ENCODE measurements at places on chromosomes 12 and 14.

GRCh38 chr12:82407481-82407880 is 49.2 kb downstream of the METTL25 start:
- DNase-seq: no peak

GRCh38 chr12:92471551-92471950 is 231.2 kb upstream of the PLEKHG7 start:
- no peak for DNase-seq

DNA sequence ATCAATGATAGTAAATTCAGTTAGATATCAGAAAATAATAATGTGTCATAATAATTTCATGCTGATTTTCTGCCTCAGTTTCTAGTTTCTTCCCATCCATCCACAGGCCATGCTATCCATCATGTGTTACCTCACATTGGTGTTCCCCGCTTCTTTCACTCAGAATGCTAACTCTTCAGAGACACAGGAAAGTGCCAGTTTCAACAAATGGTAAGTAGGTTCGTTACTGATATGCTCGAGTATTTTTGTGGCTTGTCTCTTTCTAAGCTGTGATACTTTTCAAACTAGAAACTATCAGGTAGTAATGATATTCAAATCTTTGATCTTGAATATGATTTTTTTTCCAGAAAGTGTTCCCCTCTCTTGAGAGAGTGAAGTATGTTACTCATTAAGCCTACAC is 1.5 kb downstream of the KLRB1 start:
- DNase-seq: no peak

DNA sequence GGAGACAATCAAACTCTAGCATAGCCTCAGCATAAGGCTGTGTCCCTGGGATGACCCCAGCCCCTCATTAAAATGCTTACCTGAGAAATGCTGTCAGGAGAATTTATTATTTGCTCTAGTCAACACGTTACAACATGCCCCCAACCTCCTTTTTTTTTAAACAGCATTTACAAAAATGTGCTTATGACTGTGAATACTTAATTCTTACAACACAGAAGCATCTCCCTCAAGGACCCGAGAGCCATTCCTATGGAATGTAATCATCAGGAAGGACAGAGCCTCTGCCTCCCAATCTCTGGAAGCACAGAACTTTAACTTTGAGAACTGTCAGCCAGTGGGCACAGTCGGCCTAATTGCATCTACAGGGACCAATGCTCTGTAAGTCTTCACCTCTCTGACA is 136.6 kb upstream of the OVCH1 start:
- DNase-seq: no peak

- no peak for DNase-seq
These were observed 106.2 kb downstream of the CRACR2A start for GRCh38 chr12:3646561-3647241.

GRCh38 chr12:83971781-83972180 is 940.8 kb downstream of the SLC6A15 start:
- DNase-seq: no peak

DNA sequence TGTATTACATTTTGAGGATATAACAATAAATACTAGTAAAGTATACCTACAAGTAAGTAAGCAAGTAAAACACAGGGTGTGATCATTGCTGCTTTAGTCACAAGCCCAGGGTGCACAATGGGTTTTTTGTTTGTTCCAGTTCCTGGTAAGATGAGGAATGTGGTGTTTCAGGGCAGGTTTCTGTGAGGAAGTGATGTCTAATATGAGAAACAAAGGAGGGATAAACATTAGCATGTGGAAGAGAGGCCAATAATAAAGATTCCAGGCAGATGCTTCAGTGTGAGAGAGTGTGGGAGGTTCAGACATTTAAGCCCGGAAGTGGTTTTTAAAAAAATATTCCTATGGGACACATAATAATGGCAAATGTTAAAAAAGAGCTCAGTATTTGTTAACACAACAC is 808.1 kb upstream of the USP15 start:
- no peak for DNase-seq

DNA sequence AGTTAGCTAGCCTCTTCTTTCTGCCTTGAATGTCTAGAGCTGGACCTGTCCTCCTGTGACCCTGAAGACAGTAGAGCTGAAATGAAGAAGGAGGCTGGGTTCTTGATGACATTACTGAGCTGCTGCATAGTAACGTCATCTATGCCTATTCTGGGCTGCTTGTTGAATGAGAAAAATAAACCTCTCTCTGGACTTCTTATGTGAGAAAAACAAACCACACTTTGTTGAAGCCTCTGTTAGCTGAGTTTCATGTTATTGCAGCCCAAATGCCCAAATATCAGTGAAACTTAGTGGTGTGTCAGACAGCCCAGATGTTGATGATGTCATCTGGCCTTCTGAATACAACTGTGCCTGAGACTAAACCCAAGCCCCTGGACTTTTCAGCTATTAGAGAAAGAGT is 67.0 kb upstream of the MAX start:
- DNase-seq: no peak

DNA sequence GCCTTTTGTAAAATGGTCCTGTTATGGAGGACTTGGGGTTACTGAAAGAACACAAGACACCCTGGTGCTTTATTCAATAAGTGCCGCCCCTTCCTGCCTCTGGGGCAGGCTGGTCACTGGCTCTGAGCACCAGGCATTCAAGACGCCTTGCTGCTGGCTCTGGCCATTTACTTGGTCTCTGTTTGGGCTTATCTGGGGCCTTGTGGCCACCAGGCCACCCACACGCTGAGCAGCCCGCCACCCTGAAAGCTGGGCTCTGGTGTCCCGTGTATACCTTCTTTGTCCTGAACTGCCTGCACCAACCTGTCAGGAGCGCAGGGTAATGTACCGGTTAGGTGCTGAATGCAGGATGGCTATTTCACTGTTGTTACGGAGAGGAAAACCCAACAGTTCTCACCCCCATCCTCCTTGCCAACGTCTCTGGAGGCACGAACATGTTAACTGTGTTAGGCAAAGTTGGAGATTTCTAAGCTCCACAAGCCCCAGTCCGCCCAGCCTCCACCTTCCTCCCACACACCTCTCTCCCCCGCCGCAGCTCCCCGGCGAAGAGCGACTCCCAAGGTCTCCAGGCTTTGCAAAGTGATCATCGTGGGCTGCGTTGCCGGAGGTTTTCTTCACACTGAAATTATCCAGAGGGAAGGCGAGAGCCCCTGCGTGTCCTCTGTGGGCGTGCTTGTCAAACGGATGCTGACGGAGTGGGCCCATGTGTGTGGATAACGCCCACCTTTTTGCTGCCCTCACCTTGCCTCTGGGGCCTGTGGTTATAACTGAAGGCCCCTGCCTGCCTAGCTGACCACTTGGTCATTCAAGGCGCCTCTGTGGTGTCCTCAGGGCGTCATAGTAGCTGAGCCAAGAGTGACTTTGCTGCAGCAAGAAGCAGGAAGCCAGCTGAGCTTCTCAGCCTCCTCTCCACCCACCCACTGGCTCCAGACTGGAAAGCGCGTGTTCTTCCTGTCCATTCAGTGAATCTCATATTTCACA is 18.8 kb upstream of the BEGAIN start:
- no peak for DNase-seq

DNA sequence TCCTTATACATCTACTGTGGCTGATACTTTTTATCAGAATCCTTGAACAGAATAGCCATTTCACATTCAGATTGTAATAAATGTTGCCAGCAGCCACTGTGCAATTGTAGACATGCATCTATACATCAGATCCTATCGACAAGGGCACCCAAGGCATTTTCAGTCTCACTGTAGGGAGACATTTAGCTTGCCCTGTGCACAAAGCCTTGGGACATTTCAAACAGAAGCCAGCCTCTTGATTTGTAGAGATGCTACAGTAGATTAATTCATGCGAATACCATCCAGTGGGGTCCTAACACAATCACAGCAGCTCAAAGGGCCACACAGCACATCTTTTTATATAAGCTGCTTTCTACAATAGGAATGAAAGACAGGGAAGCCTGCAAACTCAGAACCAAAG is 81.4 kb downstream of the SLC8A3 start:
- no peak for DNase-seq

GRCh38 chr12:26226629-26227360 is 31.4 kb downstream of the SSPN start:
- peak; percentile 10 for DNase-seq

GRCh38 chr14:87615047-87615446 is 377.9 kb downstream of the GALC start:
- no peak for DNase-seq

GRCh38 chr14:71541271-71541670 is 391.0 kb upstream of the RGS6 start:
- DNase-seq: no peak

GRCh38 chr14:94180655-94181271 is 6.6 kb downstream of the PPP4R4 start:
- DNase-seq: peak; percentile 88

- no peak for DNase-seq
These were observed 76.0 kb downstream of the PRIMA1 start for GRCh38 chr14:93712079-93712837.

DNA sequence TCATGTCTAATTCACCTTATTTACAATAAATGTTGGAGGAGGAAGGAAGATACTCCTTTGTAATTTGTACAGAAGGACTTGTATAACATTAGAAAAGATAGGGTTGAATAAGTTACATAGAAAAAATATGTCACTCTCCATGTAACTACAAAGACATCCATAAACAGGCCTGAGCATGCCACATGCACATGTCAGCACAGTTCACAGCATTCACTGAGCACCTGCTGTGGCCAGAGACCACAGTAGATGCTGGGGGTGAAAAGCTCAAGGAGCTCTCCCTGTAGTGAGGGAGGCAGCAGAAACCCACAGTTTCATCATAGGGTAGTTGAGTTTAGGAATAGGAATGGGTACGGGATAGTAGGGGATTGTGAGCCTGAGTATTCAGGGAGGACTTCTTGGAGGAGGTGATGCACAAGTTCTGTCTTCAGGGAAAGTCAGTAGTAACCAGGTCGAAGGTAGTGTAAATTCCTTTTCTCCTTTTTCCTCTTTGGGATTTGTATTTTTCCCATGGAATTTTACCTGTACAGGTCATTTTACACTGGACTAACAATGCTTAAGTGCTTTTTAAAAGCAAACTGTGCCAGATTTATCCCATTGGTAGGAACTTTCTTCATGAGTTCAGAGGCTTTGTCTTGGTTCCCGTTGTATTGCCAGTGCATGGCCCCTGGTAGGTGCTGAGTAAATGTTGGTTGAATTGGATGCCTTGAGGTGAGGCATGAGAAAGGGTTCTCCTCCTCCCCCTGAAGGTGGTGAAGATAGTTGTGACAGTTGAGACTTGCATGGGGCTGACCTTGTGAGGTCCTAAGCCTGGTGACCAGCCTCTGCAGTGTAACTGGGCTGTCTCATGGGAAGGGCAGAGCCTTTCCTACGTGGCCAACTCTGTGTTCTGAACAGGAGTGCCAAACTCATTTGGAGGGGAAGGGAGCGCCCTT is 20.2 kb downstream of the PRKCH start:
- DNase-seq: no peak

- DNase-seq: no peak
These were observed 19.6 kb downstream of the EPS8 start for GRCh38 chr12:15769586-15769985.

DNA sequence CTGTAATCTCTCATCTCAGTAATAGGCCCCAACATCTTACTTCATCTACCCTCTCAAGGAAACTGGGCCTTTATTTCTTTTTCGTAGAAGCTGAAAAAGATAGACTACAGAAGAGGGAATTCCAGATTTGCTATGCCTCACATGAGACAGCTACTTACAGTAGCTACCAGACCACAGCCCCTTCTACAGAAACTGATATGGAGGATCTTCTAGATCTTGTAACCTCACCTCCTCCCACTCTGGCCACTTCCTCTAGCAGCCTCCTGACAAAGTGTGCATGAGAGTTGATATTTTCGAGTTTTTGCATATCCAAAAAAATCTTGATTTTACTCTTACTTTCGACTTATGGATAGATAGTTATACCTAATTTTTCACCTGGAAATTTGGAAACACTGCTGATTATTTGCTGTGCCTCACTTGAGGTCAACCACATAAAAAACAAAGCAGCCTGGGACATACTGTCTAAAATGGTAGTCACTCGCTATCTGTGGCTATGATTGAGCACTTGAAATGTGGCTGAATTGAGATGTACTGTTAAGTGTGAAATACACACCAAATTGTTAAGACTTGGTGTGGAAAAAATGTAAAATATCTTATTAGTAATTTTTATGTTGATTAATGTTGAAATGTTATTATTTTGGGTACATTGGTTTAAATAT is 86.3 kb upstream of the NID2 start:
- DNase-seq: no peak

- DNase-seq: peak; percentile 89
These were observed 666.6 kb downstream of the NRXN3 start for GRCh38 chr14:78836777-78837176.

DNA sequence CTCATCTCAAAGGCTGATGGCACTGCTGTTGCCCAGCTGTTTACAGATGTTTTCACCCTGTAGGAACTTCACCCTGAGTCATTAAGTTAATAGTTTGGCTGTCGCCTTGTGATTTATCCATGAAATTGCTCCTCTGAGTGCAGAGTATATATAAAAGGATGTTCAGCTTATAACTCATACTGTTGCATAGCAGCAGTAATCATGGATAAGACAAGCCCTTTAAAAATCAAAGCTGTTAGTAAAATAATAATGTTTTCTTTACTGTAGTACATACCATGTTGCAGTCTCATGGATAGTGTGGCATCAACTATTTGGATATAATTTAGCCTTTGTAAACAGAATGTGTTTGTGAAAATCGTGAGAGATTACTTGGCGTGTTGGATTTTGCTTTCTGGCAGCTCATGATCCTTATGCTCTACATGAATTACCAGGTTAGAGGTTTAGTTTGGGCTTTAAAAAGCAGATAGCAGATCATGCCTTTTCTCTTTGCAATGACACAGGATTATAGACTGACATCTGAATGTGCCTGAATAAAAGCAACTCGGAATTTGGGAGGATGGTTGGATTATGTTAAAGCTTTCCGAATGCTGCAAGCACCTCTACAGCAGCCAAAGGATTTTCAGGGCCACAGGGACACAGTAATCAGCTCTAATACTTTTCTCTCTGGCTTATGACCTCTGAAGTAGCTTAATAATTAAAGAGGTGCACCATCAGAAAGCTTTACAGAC is 279.7 kb upstream of the ATP2B1 start:
- no peak for DNase-seq

GRCh38 chr12:100493396-100494012 is 19.8 kb downstream of the NR1H4 start:
- no peak for DNase-seq

GRCh38 chr12:32265951-32266350 is 133.4 kb upstream of the FGD4 start:
- DNase-seq: peak; percentile 58

DNA sequence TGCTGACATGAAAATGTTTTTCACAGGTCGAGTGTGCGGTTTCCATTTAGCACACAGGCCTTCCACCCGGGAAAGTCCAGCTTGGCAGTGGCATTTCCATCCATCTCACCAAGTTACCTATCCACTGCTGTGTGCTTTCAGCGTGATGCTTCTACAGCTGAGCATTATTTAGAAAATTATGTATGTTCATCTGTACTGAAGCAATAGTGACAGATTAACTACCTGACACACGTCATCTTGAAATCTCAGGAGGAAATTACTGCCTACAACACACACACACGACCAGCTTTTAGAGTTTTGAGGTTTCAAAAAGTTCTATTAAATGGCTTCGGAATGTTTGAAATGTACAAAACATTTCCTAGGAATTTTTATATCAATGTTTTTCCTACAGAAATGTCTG is 39.4 kb downstream of the IFNG-AS1 start:
- no peak for DNase-seq

GRCh38 chr12:75482646-75483045 is 2.1 kb downstream of the GLIPR1 start:
- no peak for DNase-seq

GRCh38 chr14:90534838-90535555 is 138.2 kb downstream of the CALM1 start:
- no peak for DNase-seq

Data from Kasumi-1 (cell line).